Metanephros (tissue), 2 donors: ENCODE measurements at places on chromosomes 2 and 18. TPM values are rescaled to one million over a fixed set of nuclear protein-coding genes. Genes with fewer than 3 reads are reported as not detected.

Gene GKN2
- total RNA-seq, result 0.53 TPM

Gene NRP2
- 67.3 TPM for total RNA-seq

Gene ZNF396
- total RNA-seq, result 3.9 TPM

Gene SOX11
- 14.9 TPM for total RNA-seq

Gene CIB4
- 0.29 TPM for total RNA-seq

Gene PSD4
- 18.4 TPM for total RNA-seq
